Mesenteric fat pad (tissue), 1 donor: ENCODE measurements at places on chromosomes 11 and 22. TPM values are rescaled to one million over a fixed set of nuclear protein-coding genes. Genes with fewer than 3 reads are reported as not detected.

The POU2AF2 gene
- total RNA-seq, result not detected

The CAPRIN1 gene
- 178 TPM for total RNA-seq

The ANO1 gene
- 5.7 TPM for total RNA-seq

The ZNF280A gene
- total RNA-seq, result not detected

The ACTN3 gene
- 0.10 TPM for total RNA-seq

The GPR152 gene
- total RNA-seq, result not detected

The ANKK1 gene
- 0.13 TPM for total RNA-seq

The HEPHL1 gene
- not detected for total RNA-seq

The LARGE2 gene
- total RNA-seq, result not detected

The SCARF2 gene
- 21.1 TPM for total RNA-seq

The RTN4RL2 gene
- total RNA-seq, result 2.8 TPM

The GLYAT gene
- 6.4 TPM for total RNA-seq

The CAT gene
- 292 TPM for total RNA-seq

The C11orf42 gene
- not detected for total RNA-seq

The CCDC73 gene
- total RNA-seq, result not detected

The RAG1 gene
- total RNA-seq, result 0.35 TPM

The OTOG gene
- total RNA-seq, result not detected

The PRDX5 gene
- total RNA-seq, result 111 TPM

The F2 gene
- total RNA-seq, result not detected

The PRODH gene
- total RNA-seq, result 2.5 TPM

The TMPRSS5 gene
- 0.80 TPM for total RNA-seq

The TMPRSS6 gene
- total RNA-seq, result not detected

The MICALL1 gene
- 44.7 TPM for total RNA-seq
